Activated effector memory CD4-positive, alpha-beta T cell treated with anti-CD3 and anti-CD28 coated beads, Interleukin-2, amount 50 U/mL, for 16 hours (primary cell): ENCODE measurements at places on chromosomes 1 and 21.

GRCh38 chr1:168774241-168774640, 45.2 kb upstream of the DPT start:
- DNase-seq = no peak

- no peak for DNase-seq
These were observed 270.4 kb downstream of the HLX start for GRCh38 chr1:221149555-221150075.

GRCh38 chr1:182617014-182617429, 12.8 kb upstream of the RGS16 start:
- DNase-seq = no peak

DNA sequence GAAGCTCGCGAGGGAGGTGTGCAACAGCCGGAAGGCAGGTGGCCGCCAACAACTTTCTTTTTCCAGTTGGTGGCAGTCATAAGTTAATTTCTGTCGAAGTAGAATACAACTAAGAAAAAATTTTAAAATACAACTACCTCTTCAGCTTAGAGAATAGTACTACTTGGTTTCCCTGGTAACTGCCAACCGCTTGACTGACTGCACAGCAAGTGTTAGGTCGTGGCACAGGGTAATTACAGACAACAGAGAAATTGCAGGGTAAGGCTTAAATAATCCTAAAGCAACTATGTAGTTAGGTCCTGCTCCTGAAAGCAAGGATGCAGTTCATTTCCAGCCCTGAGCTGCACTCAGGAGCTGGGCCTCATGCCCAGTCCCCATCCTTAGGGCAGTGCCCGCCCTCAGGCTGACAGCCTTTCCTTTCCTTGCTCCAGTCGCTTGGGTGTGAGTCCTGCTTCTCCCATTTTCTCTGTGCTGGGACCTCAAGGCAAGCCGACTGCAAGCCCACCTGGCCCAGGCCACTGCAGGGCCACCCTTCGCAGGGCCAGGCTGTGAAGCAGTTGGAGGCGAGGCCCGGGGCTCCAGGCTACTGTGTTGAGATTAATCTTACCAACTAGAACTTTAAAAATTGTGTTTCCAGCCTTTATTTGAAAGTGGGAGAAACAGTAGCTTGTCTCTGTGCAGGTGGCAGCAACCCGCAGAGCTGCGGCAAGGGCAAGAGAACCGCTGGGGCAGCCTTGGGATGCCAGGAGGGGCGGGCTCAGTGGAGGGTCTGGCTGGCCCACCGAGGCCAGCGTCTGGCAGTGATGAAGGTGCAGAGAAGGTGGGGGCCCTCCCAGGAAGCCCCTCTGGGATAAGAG, 148.3 kb downstream of the PCBP3 start:
- DNase-seq = no peak

DNA sequence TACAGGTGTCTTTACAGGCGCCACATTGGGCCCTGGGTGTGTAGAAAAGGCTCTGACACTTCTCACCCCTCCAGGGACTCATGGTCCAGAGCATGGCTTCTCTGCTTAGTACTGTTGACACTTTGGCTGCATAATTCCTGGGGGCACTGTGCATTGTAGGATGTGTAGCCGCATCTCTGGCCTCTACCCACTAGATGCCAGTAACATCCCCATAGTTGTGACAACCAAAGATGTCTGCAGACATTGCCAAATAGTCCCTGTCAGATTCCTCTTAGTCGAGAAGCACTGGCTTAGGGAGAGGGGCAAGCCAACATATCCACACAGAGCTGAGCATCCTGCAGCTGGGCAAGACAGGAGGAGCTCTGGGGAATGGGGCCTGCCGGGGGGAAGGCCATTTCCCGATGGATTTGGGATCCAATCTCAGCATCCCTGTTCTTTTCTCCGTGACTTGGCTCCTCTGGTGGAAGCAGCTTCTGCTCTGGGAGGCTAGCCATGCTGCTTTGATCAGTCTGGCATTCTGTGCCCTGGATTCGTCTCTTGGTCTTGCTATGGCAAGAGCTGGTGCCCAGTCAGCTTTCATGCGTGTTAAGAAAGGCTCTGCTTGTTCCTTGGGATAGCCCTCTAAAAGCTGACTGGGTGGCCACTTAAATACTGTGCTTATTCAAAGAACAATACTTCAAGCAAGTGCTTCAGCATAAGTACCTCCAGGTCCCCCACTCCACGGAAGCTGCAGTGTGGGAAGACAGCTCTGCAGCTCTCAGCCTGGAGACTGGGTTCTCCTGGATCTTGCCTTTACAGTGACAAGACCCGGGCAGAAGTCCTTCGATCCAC, 38.3 kb upstream of the SCMH1 start:
- no peak for DNase-seq

DNA sequence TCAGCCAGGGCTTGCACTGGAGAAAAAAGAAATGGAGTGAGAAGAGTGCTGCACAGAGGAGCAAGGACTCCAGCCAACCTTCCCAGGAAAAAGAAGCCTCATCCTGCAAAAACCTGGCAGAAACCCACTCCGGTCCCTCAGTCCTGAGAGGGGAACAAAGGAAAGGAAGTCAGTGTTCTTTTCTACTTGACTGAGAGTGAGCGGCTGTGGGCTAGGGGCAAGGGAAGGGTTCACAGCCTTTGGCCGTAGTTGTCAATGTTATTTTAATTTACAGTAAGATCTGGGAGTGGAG, 8.9 kb upstream of the GOLT1A start:
- DNase-seq = no peak

GRCh38 chr1:201020721-201021629, 2.5 kb downstream of the KIF21B start:
- DNase-seq = peak; percentile 73

GRCh38 chr1:87464022-87464490, 135.4 kb downstream of the LMO4 start:
- DNase-seq = no peak

DNA sequence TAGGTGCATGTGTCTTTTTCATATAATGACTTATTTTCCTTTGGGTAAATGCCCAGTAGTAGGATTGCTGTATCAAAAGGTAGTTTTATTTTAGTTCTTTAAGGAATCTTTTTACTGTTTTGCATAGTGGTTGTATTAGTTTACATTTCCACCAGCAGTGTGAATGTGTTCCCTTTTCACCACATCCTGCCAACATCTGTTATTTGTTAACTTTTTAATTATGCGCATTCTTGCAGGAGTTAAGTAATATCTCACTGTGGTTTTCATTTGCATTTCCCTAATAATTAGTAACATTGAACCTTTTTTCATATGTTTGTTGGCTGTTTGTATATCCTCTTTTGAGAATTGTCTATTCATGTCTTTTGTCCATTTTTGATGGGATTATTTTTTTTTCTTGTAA, 1761.9 kb downstream of the PLA2G4A start:
- no peak for DNase-seq

DNA sequence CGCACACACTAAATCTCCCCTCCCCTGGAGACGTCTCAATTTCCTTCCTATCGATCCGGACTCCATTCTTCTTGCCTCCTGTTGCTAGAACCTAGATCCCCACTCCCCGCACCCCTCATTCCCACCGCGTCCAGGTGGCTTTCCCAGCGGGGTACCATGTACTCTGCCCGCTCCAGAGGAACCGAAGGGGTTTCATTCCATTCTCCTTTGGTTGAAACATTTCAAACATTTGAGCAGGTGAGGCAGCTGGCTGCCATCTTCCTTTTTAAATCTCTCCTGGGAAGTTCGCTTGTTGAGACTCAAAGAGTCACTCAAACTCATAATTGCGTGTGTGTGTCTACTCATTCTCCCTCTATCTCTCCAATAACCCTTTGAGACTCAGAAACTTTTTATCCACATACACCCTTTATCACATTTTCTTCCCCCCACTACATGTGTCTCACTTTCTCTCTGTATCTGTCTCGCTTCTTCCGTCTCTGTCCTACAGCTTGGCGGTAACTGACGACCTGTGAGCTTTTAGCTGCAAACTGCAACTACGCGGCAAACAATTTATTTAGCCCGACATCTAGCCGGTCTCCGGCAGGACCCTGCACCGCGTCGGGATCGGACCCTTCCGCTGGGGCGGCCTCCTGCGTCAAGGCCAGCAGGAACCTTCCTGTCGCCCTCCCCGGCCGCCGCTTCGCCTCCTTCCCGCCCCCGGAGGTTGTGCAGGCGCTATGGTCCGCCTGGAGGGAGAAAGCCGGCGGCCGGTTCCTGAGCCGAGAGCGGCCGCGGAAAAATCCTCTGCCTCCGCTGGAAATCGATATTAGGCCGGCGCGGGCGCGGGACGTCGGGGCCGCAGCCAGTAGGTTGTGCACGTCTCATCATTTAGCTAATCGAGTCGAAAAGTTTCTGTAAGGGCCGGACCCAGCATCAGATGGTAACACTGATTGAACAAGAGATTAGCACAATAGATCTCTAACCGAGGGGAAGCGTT, 3.0 kb upstream of the FOXD3 start:
- DNase-seq = no peak

DNA sequence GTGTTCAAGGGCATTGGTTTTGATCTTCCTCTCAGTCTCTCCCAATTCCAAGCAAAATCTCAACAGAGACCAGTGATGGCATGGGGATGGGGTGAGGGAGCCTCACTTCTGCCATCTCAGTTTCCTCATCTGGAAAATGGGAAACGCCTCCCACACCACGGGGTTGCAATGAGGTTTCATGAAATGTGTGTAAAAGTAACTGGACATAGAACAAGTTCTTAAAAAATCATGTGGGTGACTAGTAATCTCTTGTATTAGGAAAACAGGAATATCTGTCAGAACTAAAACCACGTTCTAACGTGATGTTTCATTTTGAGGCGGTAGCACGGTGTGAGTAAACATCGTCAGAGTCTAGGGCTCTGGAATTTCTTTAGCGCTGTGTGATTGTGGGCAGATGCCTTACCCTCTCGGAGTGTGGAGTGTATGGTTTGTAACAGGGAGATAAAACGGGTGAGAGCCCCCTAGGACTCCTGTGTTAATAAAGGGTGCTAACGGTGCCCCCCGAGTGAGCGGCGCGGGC, 55.5 kb upstream of the DNAJC6 start:
- DNase-seq = no peak

DNA sequence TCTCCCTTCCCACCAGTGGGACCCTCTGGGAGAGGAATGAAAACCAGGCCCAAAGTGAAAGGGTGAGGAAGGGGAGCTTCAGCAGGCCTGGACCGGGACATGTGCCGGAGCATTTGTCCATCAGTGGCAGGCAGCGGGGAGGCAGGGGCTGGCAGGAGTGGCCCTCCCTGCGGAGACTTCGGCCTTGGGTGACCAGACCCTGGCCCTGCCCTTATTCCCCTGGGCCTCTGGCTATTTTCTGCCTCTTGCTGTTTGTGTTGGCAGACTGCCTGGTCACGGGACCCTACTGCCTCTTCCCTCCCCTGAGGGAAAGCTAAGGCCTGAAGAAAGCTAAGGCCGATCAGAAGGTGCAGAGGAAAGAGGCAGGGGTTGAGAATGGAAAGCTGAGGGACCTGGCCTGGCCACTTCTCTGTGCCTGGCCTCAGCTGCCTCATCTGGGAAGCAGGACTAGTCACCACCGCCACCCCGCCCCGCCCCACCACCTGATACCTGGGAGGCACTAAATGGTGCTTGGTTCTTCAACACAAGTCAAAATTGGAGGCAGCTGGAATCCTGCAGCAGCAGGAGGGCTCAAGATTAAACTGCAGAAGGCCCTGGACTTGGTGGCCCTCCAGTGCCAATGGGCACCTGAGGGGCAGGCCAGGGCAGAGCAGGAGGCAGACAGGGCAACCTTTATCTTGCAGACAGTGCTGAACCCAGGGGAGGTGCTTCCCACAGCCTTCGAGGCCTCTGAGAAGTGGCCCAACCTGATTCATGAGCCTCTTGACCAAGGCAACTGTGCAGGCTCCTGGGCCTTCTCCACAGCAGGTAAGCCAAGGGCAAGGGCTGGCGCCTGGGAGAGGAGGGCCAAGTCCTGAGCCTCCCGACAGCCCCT, 7.9 kb downstream of the TINAGL1 start:
- peak; percentile 54 for DNase-seq

GRCh38 chr1:3060127-3060526, 8.9 kb upstream of the PRDM16 start:
- peak; percentile 30 for DNase-seq

- DNase-seq = no peak
These were observed 2.7 kb downstream of the ADAMTS4 start for GRCh38 chr1:161196111-161196510.

DNA sequence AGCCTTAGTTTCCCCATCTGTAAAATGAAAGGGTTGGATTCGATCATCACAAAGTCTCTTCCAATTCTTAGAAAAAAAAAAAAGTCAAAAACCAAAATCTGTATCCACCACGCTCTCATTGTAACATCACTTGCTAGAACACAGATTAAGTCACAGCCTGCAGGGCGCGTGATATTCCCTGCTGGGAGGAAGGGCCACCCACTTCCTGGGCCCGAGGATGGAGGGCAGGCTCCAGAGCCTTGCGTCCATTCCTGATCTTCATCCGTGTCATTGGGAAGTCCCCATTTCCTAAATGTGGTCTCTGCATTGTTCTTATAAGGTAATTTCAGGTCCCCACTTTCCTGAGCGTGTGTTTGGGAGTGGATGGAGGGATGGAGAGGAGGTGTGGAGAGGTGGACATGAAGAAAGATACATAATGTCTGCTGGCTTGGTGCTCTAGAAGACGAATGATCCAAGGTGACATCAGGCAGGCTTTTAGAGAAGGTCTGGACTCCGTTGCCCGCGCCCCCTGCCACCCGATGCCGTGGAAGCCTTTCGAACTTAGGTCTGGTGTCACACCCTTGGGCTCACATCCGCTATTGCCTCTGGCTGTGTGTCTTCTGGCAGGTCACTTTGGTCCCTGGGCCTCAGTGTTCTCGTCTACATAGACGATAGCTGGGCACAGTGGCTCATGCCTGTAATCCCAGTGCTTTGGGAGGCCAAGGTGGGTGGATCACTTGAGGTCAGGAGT, 56.1 kb downstream of the ATP5PO start:
- DNase-seq = no peak

DNA sequence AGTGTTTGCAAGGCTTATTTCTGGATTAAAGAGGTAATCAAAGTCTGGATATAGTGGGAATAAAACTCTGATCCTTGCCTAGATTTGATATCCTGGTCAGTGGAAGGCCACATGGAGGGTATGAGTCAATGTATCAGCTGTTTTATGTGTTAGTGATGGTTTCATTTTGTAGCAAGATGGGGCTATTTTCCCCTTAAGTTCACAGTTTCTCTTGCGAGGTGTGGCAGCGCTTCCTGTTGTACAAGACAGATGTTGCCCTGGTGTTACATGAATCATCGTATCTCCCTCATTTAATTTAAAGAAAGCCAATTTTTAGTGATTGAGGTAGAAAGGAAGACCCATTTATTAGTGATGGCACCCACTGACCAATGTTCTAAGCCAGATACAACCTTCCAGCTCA, 220.2 kb downstream of the DUSP10 start:
- DNase-seq = no peak

DNA sequence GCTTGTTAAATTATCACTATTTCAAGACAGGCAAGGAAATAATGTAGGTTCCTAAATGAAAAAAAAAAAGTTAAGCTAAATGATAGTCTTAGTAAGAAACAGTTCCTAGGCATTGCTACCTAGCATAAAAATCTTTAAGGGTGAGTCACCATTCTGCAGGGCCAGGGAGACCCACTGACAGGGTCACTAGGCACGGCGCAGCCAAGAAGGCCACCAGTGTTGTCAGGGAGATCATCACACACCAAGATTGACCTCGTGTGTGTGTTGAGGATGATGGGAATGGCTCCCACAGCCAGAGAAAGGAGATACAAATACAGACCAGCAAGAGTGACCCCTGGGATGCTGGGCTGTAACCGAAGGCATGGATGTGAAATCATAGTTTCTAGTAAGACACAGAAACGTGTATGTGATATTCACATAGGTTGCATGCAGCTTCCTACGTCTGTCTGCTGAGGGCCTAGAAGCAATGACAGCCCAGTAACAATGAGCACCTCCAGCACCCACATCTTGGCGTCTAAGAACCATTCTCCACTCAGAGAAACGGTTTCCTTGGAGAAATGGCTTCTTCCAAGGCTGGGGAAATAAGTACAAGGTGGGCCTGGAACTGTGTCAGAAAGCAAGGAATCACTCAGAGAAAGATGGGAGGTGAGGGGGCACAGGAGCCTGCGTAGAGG, 29.1 kb downstream of the RIPK4 start:
- DNase-seq = no peak
